ENCODE measurements at places on chromosomes 4 and X.
A peak's percentile ranks its signal among the peaks of the same experiment; 100 is the strongest.

DNA sequence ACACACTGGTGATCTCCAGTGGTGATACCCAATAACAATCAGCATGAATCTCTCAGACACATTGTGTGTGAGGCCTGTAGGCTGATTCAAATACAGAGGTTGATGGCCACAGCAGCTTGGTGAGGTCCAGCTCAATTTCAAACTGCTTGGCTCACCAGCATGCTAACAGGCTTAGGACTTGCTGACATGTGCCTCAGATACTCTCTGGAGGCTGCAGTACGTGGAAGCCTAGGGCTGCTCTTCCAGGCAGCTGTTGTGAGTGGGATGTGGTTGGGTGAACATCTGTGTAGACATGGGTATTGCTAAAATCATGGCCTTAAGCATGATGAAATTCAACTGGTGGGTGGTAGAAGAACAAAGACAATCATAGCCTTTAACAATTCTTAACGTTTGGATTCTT lies 4.3 kb downstream of the CXCL9 start:
- DNase-seq = no peak

DNA sequence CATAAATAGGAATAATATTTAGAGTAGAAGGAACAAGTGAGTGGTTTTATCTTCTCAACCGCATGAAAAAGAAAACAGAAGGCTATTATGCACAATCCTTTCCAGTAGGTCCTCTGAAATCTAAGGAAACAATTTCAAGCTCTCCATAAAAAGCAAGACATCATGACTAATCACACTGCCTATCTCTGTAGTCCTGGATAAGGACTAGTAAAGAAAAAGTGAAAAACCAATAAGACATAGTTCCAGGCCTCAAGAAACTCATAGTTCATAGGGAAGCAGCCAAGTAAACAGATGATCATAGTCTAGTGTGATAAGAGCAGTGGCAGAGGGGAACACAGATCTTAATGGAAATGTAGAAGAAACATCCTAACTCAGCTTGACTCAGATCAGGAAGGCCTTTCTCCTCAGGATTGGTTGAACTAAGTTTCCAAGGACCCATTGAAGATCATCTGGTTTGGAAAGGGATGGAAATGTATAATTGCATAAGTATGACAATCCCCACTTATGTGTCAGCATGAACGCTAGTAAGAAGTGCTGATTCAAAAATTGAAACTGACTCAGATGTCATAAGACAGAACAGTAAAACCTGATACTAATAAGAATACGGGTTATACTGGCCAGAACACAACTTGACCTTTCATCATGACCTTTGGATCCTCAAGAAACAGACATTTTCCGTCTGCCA lies 155.3 kb downstream of the GRIA3 start:
- DNase-seq = peak; percentile 85

DNA sequence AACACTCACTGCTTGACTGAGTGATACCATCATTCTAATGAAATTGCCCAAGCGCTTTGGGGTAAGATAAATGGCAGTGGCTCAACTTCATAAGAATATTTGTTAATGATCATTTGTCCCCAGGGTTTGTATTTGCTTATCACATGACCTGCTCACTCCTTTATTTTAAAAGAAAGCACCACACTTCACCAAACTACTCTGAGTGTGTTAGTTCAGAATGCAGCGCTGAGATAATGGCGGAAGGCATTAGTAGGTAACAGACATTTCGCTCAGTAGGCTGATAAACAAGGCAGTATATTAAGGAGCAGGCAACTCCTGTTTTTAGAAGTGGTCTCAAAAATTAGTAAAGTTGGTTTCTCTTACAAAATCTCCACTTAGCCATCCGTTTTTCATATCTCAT lies 1.6 kb downstream of the SNX25 start:
- DNase-seq = no peak

GRCh38 chr4:39660045-39660444 lies 21.4 kb upstream of the SMIM14 start:
- DNase-seq = peak; percentile 53

- peak; percentile 3 for DNase-seq
These were observed 361.5 kb upstream of the FMR1 start for GRCh38 chrX:147550217-147550616.

DNA sequence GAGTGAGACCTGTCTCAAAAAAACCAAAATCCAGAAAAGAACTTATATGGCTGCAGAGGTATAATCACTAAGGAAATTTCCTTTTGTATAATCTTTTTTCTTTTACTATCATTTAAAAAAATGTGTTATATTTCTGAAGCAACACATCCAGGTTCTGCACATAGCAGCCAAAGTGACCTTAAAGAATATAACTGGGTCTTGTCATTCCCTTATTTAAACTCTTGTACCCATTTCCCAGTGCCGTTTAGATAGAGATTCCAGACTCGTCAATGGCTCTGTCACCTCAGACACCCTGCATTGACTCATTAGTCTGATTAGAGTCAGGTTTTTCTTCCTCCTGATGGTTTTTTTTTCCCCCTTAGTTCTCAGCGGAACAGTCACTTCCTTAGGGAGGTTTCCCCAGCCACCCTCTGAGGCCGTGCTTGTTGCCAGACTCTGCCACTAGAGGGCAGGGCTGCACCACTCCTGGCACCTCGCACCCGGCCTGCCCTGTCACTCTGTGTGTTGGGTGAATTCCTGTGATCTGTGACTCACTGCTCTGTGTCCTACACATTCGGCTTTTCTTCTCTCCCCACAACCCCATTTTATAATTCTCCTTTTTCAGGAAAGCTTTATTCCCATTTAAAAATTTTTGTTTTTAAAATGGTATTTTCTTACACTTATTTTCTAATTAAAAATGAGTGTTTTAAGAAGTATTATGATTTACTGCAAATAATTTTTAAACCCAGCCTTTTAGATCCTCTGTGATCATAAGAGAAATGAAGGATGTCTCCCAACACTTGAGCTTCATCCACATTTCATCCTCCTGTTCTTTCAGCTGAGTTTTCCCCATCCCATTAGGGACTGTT lies 32.1 kb downstream of the HTT start:
- peak; percentile 95 for DNase-seq

DNA sequence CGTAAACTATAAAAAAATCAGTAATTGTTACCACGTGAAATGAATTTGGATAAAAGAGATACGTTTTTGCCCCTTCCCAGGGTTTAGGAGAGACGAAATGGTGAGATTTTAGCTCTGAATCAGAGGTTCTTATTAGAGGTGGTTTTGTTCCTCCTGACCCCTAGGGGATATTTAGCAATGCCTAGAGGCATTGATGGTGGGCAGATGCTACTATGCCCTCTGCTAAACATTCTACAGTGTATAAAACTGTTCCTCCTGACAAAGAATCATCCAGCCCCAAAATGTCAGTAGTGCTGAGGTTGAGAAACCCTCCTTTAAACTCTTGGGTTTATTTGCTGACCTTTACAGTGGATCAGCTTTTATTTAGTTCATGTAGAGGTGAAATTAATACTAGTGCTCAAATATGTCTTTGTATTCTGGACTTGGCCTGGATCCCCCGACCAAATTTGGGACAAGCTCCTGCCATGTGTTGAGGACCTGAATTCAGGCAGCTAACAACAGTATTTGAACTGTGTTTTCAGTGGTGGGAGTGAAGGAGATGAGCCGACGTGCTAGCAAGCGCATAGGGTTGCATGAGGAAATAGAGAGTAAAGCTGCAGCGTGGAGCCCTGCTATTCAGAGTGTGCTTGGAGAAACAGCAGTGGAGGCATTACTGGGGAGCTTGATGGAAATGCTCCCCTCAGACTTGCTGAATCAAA lies 126.1 kb downstream of the PTTG2 start:
- DNase-seq = no peak

DNA sequence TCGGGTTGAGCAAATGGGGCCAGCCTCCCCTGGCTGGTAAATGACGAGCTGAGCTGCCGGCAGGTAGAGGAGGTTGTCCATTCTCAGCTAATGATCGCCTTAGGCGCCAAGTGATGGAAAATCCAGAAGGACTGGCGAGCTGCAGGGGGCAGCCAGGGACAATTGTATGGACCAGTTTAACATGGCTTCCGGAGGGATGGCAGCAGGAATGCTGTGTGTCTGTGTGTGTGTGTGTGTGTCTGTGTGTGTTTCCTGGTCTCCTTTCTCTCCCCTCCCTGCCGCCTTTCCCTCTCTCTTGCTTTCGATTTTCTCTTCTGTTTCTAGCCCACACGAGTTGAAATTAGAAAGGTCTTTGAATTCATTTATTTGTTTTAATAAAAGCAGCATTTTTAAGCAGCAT lies 45.2 kb upstream of the BCOR start:
- DNase-seq = no peak

DNA sequence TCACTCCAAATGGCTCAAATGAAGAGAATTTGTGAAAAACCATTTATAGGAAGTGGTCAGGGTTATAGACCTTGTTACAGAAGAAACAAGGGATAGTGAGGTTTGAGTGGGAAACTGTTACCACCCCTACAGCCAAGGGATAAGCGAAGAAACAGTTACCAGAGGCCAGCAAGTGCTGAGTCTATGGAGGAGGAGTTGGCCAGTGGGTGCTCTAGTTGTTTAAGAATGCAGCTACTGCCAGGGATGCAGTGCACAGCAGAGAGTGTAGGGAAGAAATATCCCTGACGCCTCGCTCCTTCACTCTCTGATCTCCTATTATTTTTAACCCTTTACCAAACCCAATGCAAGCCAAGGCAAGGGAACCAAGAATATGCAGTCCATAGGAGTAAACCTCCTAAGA lies 15.2 kb upstream of the SYTL4 start:
- no peak for DNase-seq

GRCh38 chr4:71974681-71975080 lies 57.1 kb upstream of the NPFFR2 start:
- DNase-seq = peak; percentile 27

DNA sequence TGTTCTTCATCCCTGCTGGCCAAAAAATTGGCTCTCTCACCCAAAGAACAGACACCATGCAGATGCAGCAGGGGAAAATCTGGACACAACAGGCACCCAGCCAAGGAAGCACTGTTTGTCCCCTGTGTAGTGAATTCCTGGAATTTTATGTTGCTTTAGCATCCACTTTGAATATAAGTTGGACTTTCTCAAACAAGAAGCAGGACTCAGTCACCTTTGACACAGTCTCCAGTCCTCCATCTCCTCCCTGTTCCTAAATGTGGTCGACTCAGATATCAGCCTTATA lies 11.8 kb downstream of the ZNF182 start:
- DNase-seq = no peak

DNA sequence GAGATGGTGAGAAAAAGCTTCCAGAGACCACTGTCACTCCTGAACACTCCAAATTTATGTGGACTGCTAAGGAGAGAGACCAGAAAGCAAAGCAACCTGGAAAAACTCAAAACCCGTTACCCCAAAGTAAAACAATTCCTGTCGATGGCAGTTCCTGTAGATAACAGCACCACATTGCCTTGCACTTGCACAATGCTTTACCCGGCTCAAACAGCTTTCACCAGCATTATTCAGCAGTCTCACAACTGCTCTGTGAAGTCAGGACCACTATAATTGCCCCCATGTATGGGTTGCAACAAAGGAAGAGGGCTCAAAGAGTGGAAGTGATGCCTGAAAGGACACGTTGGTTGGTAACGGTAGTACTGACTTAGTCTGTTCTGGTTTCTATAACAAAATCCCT lies 234.8 kb downstream of the BCOR start:
- no peak for DNase-seq

DNA sequence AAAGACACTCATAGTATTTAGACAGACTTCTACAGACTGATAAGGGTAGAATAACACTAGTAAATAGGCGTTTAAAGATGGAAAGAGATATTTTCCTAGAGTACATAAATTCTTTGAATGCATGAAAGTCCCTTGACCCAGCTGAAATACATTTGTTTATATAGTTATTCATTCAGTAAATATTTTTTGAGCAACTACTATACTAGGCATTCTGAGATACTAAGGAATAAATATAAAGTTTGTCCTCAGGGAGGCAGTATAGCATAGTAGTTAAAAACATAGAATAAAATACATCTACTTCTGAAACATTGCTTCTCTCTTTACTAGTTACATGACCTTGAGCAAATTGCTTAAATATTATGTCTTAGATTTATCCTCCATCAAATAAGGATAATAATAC lies 27.4 kb downstream of the HMGN5 start:
- DNase-seq = peak; percentile 45

GRCh38 chr4:85737254-85737653 lies 262.3 kb downstream of the ARHGAP24 start:
- no peak for DNase-seq

Data from GM23248 (cell line).